A172 (cell line): ENCODE measurements at places on chromosomes 2 and 18. TPM values are rescaled to one million over a fixed set of nuclear protein-coding genes. Genes with fewer than 3 reads are reported as not detected.

The MAPK4 gene
- 0.05 and 0.07 TPM in 2 replicates for total RNA-seq

The PJVK gene
- 0.31 and 0.55 TPM in 2 replicates for total RNA-seq

DNA sequence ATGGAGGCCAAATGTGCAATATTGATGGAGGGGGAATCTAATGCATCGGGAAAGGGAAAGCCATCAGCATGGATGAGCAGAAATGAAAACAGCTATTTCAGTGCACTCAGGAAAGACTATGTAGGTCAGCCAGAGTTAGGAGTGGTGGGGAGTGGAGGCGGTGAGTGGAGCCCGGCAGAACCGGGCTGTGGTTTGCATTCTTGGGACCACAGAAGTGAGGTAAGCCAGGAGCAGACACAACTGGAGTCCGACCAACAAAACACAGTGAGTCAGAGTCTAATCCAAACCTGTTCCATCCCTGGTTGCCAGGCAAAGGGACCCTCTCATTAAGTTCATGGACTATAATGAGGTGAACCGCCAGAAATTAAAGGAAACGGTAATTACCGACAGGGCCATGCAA lies 61.1 kb upstream of the RAB12 start:
- DNase-seq = peak; percentile 73

- no peak for DNase-seq
These were observed 159.0 kb downstream of the METTL4 start for GRCh38 chr18:2412281-2412680.

DNA sequence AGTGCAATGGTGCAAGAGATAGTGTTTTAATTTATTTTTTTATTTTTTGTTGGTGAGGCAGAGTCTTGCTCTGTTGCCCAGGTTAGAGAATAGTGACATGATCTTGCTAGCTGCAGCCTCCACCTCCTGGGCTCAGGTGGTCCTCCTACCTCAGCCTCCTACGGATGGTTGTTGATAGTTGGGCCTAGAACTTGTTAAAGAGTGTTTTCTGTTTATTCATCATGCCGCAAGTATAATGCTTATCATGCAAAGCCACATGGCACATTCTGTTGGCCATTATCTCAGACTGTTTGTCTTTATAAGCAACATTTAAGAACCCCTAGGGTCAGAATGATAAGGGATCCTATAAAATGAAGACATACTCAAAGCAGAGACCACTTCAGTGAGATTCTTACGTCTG lies 1.7 kb downstream of the UGGT1 start:
- no peak for DNase-seq
